ENCODE measurements at places on chromosomes 6 and 20.

DNA sequence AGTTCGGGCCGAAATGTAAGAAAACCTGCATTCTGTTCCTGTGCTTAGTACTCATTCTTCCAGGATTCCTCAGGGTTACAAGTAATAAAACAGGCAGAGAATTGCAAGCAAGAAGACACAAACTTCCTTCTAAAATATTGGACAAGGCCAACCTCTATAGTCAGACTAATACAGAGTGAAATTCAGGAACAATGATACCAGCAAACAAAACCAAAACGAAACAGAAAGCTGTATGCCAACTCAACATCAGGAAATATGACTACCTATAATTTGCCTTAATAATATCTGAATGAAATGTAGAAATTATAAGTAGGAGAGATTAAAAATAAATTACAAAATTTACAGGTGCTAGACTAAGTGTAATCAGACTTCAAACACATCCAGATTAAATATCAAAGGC lies 238.8 kb downstream of the HIVEP2 start:
- DNase-seq = no peak

- DNase-seq = no peak
These were observed 36.9 kb downstream of the E2F3 start for GRCh38 chr6:20438462-20439070.

- DNase-seq = no peak
These were observed 25.8 kb downstream of the PRL start for GRCh38 chr6:22271081-22271480.

DNA sequence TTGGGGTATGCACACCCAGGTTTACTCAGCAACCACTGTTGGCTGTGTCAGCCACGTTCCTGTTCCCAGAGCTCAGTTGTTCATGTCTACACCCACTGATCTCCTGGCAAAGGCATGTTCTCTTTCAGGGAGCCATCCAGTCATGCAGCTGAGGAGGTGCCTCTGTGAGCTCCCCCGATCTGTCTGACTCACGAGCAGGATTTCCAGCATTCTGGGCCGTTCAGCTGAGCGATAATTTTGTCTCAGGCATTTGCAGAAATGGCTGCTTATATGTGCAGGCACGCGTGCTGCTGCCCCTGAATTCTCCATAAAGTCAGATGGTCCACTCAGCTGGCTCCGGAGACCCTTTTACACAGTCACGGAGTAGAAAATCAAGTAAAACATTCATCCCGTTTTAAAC lies 78.4 kb upstream of the IYD start:
- DNase-seq = no peak

DNA sequence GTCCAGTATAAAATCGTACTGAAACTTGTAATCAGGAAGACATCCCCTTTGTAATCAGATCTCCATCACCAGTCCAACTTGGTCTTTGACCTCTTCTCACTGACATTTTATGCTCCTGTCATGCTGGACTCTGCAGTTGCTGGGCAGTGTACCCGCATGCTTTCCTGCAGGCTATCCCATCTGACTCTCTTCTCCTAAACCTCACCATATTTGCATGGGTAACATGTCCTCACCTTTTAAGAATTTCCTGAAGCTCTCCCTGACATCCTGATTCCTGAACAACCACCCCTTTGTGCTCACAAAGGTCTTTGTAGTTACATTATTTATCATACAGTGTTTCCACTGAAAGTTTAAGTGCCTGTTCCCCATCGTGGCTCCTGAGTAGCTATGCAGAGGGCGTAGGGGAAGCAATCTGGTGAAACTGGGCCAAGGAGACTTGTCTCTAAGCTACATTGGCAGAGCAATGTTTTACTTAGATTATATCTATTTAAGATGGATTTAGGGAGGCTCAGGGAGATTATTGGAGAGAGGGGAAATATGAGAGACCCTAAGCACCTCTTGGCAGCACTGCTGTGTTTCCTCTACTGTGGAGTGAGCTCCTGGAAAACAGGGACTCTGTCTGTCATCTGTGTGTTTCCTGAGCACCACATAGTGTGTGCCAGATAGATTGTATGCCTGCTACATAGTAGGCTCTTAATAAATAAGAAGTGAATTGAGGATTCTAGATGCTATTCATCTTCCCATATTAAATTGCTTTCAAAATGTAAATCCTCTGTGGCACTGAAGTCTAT lies 124.0 kb downstream of the LAMA2 start:
- DNase-seq = no peak

GRCh38 chr20:38255393-38255792 lies 5.1 kb downstream of the KIAA1755 start:
- no peak for DNase-seq

DNA sequence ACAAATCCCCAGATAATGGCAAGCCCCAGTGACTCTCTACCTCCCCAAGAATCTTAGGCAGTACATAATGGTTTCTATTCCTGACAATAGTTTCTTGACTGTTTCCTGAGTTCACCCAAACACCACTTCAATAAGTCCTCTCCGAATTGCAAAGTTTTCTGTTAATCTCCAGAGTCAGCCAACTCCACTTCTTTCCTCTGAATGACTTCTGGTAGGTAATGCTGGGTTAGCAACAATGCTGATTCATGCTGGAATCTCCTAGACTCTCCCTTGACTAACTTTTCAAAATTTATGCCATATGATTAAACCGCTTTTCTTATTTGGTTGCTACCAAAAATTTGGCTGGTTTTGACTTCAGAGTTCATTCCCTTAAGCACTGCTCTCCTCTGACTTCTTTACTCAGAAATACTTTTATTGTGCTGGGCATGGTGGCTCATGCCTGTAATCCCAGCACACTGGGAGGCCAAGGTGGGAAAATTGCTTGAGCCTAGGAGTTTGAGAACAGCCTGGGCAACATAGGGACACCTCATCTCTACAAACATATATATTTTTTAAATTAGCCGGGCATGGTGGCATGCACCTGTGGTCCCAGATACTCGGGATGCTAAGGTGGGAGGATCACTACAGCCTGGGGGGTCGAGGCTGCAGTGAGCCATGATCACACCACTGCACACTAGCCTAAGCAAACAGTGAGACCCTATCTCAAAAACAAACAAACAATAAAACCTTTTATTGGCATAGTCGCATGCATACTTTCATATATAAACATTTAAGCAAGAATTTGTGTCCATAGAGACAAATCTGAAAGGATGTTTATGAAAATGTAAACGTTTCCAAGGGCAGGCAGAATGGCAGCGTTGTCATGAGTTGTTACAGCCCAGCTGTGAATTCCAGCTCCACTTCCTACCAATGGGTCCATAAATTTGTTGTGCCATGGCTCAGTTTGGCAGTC lies 249.3 kb upstream of the PLN start:
- DNase-seq = no peak

DNA sequence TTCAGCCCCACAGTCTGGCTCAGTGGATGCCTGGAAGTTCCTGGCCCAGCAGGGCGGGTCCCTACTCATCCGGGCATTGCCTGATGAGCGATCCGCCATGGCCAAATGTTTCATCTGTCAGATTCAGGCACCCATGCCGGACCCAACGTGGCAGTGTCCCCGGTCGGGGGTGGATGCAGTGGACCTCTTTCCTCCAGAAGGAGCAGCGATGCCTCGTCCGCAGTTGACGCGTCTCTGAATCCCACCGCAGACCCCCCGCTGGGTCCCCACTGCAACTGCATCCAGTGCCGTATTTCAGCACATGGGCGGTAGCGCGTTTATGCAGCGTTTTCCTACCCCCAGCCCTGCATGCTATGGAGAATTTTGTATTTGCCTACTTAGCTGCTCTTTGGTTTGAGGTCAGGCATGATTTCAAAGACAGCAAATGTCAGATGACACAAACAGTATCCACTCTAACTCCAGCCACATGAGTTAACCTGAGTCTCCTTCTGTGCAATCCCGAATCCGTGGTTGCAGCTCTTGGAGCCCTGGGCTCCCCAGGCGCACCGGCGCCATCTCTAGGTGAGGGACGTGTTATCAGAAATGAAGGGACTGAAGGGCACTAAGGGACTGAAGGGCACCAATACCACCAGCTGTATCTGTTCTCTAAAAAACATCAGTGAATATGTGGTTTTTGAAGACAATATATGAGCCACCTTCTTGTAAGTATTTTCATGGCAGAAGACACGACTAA lies 72.6 kb upstream of the THBS2 start:
- no peak for DNase-seq

Measured in activated CD8-positive, alpha-beta memory T cell treated with anti-CD3 and anti-CD28 coated beads, Interleukin-2, amount 50 U/mL, for 48 hours (primary cell).